ENCODE measurements at places on chromosomes 12 and 14.

DNA sequence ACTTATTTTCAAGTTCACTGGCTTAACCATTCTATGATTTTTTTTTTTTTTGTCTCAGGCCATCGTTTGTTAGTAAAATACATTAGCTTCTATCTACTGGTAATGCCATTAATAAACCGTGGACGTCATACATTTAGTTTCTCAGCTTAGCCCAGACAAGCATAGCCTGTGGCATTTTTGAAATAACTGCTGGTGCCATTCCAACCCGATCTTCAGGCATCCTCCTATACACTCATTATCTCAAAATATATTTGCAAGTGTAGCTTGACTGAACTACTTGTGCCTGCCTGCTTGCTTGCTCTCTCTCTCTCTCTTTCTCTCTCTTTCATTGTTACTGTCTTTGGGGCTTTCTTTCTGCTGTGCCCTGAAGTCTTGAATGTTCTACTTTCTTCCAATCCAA lies 12.7 kb upstream of the MBIP start:
- DNase-seq, result no peak

DNA sequence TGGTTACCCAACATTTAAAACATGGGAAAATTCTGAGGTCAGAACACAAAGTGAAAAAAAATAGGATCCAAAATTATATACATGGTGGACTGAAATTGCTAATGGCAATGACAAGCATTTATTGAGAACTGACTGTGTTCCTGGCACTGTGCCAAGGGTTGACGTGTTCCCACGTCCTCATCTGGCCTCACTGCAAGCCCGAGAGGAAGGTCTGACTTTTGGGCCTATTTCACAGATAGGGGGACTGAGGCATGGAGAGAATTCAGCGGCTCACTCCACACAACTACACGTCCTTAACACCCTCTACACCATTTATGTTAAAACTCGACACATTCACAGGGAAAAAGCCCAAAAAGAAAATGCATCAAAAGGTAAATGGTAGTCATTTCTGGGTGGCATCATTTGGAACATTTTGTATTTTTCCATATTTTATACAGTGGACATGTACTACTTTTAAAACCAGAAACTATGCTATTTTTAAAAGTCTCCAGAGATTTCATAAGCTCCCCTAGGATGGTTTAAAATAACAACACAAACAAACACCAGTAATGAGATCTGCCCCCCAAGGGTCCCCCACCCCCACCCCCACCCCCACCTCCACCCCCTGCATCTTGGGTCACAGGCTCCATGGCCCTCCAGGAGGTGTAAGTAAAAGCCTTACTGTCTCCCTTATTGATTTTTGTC lies 27.7 kb downstream of the CLMN start:
- peak; percentile 80 for DNase-seq

- DNase-seq, result no peak
Observed at GRCh38 chr12:89316705-89317139, 35.6 kb downstream of the DUSP6 start.

- DNase-seq, result peak; percentile 9
Observed at GRCh38 chr12:108425238-108425795, 86.2 kb upstream of the CMKLR1 start.

GRCh38 chr14:103517174-103517566 lies 5.5 kb downstream of the CKB start:
- no peak for DNase-seq

GRCh38 chr12:48794870-48795269 lies 6.0 kb upstream of the ADCY6 start:
- DNase-seq, result no peak

GRCh38 chr12:2198005-2198501 lies 145.3 kb downstream of the CACNA1C start:
- DNase-seq, result peak; percentile 90

DNA sequence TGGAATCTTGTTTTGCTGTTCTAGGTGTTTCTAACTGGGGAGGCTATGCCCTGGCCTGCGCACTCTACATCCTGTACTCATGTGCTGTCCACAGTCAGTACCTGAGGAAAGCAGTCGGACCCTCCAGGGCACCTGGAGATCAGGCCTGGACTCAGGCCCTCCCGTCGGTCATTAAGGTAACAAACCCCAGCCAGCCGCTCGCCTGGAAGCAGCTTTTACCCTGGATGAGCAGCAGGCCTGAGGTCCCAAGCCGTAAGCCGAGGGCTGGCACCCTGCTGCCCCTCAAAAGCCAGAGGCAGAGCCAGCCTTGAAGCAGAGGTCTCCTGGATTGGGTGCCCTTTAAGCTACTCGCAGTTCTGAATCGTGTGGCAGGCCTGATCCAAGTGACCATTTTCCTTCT lies 29.1 kb downstream of the GPR68 start:
- DNase-seq, result no peak

DNA sequence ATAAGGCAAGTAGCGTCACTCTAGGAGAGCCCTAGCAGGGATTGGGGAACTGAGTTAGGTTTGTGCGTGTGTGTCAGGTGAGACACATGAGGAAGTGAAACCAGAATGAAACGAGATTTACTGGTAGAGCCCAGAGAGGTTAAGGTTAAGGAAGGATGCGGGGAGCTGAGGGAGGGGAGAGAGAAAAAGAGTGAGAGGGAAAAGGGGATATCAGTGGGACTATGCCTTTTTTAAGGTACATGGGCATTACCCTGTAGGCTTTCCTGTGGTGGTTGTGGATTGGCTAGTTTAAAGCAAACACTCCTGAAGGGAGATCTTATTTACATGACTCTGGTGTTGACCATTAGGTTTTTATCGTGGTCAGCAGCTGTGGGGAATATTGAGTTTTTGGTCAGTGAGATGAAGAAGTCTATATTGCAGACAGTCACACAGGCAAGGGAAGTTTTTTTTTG lies 13.9 kb downstream of the ZDHHC17 start:
- DNase-seq, result no peak

DNA sequence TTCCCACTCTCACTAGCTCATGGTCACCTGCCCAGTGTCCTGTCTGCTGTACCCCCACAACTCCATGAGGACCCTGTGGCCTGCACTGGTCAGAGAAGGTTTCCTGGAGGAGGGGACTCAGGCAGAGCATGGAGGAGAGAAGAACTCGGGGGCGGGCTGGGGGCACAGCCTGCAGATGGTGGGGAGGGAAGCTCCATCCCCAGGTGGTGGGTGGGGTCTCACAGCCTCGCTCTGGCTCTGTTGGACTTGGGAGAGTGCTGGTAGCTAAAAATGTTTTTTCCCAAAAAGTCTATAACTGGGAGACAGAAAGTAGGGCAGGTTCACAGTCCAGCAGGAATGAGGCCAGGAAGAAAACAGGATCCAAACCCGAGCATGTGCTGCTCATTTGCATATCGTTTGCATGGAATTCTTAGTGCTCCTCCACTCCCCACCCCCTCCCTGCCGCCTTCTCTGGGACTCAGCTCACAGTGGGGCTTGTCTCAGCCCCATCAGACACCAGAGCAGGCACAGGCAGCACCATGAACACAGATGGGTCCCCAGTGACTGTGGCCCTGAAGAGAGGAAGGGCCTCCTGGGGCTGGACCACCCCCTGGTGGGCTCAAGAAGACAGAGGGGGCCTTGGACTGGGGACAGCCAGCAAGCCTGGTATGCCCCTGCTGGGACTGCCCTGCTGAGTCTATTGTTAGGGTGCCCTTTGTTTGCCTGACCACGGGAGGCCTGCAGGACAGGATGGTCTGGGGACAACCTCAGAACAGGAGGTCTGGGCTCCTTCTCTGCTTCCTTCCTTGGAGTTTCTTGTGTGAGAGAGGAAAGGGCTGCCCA lies 67.0 kb upstream of the SFSWAP start:
- DNase-seq, result no peak

GRCh38 chr14:24892497-24893051 lies 157.4 kb downstream of the STXBP6 start:
- DNase-seq, result no peak

DNA sequence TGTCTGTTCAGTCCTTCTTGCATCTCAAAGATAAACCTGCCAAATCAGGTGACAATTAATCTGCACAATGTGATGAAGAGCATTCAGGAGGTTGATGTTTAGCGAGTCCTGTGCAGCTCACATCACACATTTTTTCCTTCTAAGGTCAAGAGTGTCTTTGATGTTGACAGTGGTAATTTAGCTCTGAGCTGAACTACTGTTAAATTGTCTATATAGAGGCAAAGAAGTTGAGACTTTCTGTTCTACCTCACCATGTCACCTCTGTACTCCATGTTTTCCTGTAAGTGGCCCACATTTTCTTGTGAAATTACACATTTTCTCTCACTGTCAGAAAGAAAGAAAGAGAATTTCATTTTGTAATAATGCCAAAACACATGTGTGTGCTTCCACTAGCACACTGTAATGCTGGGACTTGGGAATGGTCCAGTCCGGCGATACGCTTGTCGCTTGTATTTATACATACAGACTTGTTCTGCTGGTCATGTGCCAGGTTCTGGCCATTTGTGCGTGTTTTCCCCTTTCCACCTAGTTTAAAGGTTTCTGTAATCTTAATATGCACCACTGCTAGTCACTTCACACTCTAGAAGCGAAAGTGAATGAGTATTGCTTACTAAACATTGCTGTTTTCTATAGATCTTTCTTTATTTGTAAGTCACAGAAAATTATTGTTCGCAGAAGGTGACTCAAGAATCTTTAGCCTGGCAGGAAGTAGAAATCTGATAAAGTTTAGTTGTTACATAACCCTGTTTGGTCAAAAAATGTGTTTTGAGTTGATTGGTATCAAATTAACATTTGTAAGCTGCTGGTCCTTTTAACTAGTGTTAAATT lies 328.9 kb downstream of the TMTC2 start:
- DNase-seq, result peak; percentile 5

GRCh38 chr12:87758271-87758670 lies 270.9 kb downstream of the C12orf50 start:
- no peak for DNase-seq

GRCh38 chr14:71261206-71261605 lies 353.9 kb downstream of the PCNX1 start:
- DNase-seq, result peak; percentile 93
